ENCODE measurements at places on chromosomes 3 and 15. TPM values are rescaled to one million over a fixed set of nuclear protein-coding genes. Genes with fewer than 3 reads are reported as not detected.

DNA sequence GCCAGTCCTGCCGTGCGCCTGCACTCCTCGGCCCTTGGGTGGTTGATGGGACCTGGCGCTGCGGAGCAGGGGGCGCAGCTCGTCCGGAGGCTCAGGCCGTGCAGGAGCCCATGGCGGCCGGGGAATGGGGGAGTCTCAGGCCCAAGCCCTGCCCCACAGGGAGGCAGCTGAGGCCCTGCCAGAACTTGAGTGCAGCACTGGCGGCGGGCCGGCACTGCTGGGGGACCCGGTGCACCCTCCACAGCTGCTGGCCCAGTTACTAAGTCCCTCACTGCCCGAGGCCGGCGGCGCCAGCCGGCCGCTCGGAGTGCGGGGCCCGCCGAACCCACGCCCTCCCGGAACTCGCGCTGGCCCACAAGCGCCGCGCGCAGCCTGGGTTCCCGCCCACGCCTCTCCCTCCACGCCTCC is 190.9 kb upstream of the MME start:
- DNase-seq, result no peak

- no peak for DNase-seq
Measured at GRCh38 chr15:58060575-58060974, 4.9 kb downstream of the ALDH1A2 start.

C3orf85 gene
- not detected for polyA plus RNA-seq

DNA sequence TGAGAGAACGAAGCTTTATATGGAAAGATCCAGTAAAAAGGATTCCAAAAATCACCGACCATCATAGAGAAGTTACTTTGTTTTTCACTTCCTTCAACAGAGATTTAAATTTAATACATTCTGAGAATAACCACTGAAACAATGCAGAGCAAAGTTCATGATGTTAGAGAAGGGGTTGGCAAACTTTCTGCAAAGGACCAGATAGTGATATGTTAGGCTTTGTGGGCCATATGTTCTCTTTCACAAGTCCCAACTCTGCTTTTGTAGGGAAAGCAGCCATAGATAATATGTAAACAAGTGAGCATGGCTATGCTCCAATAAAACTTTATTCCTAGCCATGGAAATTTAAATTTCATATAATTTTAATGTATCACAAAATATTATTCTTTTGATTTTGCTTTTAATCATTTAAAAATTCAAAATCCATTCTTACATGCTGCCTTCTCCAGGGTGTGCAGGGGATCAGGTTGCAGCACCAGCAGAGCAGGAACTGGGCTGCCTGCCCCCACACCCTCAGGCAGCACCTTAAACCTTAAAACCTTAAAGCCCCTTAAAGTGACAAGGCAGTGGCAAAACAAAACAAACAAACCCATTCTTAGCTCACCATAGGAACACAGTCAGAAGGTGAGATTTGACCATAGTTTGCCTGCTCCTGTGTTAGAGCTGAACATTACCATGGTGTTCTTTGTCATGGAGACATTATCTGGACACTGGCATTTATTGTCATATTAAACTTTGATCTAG is 16.9 kb upstream of the IGSF10 start:
- no peak for DNase-seq

DNA sequence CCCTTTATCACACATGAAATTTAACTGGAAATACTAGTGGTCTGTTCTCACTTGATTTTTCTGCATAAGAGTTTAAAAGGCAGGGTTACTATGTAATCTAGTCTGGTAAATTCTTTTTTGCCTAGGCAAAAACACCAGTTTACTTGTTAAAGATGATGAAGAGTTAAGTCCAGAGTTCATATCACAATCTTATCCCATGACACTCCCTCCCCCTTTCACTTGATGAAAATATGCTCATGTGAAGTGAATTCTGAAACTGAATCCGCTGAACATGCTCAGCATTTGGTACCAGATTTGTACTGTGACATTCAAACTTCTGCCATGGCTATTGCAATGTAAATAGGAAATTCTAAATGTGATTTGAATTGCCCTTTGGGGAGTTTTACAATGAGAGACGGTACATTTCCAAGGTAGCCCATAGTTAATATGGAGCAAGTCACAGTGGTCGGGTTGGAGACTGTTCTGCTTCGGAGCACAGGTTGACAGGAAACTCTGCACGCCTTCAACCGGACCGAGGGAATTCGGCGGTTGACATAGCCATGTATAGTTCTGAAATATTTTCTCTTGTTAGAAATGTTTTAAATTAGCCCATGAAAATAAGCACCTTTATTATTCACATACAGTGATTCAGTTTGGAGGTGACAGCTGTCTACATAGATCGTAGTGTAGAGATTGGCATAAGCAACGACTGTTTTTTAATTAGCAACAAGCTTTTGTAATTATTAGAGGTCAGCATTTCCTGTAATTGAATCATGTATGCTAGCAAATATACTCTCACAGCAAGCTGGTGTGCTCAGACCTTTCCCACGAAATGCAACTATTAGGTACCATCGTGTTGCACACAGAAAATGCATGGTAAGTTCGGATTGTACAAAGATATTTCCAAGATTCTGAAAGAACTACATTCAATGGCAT is 768.6 kb upstream of the GOLIM4 start:
- no peak for DNase-seq

Measured in right lung (tissue), 10 donors.